Mammary epithelial cell (primary cell): ENCODE measurements at places on chromosomes 4 and X. TPM values are rescaled to one million over a fixed set of nuclear protein-coding genes. Genes with fewer than 3 reads are reported as not detected.

Gene SMAD1
- 43.2 TPM for total RNA-seq

Gene LRCH2
- not detected in 2 replicates for total RNA-seq

Gene SPANXN3
- total RNA-seq: not detected in 2 replicates

Gene PAK3
- 7.5 TPM for total RNA-seq

Gene TGIF2LX
- total RNA-seq: not detected

Gene LRRC66
- 0.50 TPM for total RNA-seq

Gene BEX5
- 0.38 TPM in 1 of 2 replicates, not detected in the other for total RNA-seq

Gene VCX
- not detected in 2 replicates for total RNA-seq

Gene ADGRG4
- total RNA-seq: not detected in 2 replicates

Gene PNMA5
- not detected for total RNA-seq

Gene PSAPL1
- not detected in 2 replicates for total RNA-seq

Gene HTR2C
- not detected in 2 replicates for total RNA-seq

Gene NSDHL
- total RNA-seq: 15.2 and 45.8 TPM in 2 replicates
